ENCODE measurements at places on chromosomes 5 and 9.

DNA sequence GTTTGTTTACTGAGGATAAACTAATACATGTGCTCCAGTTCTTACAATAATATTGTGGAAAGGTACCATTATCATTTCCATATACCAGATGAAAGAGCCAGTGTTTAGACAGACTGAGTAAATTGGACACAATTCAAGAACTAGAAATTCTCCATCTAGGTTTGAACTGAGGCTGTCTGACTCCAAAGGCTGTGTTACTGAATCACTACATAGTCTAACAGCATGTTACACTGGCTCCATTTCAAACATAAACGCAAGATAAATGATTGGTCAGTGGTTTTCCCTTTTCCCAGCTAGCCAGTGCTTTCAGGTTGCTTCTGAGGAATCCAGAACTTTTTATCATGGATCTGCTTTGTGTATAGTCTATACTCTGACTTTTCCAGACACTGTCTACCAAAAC is 8.1 kb downstream of the SPDL1 start:
- peak; percentile 25 for DNase-seq

DNA sequence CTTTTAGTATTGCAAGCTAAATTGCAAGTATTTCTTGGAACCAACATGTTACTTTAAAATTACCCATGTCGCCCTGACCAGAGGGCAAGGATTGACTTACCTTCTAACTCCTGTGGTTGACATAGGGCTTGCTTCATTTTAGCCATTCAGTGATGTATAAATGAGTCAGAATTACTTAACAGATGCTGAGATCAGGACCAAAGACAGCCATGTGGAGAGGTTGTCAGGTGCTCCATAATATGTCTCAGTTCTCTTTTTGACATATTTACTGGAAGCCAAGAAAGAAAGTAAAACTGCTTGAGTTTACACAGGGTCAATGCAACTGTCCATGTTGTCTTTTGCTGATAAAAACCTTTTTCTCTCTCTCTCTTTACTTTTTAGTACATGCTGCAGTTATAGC is 33.2 kb downstream of the F2RL2 start:
- DNase-seq = no peak

- no peak for DNase-seq
These were observed 569.6 kb downstream of the EBF1 start for GRCh38 chr5:158530115-158530514.

- peak; percentile 18 for DNase-seq
These were observed 24.8 kb upstream of the HNRNPA0 start for GRCh38 chr5:137778772-137779564.

- peak; percentile 67 for DNase-seq
These were observed 54.7 kb upstream of the SUSD3 start for GRCh38 chr9:93003552-93004407.

GRCh38 chr9:120619751-120620655 is 40.0 kb upstream of the CDK5RAP2 start:
- peak; percentile 48 for DNase-seq

- DNase-seq = peak; percentile 80
These were observed 156.4 kb upstream of the RASEF start for GRCh38 chr9:83219154-83219923.

DNA sequence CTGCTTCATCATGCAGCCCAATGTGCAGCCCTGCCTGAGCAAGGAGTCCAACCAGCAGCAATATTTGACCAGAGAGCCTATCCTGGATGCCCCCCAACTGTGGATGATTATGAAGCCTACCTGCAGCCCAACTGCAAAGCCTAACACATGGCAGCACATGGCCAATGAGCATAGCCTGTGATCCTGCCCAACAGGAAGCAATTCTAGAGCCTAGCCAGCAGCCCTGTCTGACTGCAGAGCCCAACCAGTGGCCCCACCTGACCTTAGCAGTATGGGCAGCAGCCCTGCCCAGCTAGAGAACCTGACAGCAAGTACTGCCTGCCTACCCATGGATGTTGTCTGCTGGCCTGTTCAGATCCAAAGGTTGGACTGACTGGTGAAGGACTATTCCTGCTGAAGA is 97.3 kb upstream of the SH3GL2 start:
- no peak for DNase-seq

DNA sequence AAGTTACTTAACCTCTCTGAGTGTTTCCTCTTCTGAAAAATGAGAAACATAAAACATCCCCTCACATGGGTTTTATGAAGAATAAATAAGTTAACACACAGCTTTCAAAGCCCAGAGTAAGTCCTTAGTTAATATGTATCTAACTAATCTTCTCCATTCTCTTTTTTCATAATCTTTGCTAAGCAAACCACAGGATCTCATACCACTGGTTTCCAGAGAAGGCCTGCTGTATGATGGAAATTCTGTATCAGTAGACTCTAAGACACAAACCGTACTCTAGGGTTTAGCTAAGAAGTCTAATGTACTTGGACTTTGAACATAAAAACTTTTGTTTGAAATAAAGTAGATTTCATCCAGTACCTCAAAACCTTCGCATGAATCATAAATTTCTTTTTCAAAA is 307.9 kb downstream of the SPOCK1 start:
- no peak for DNase-seq
